ENCODE measurements at places on chromosomes 7 and 10.

- no peak for DNase-seq
Observed at GRCh38 chr10:88896372-88896993, 16.4 kb downstream of the STAMBPL1 start.

GRCh38 chr10:119602241-119603095, 5.7 kb upstream of the TIAL1 start:
- no peak for DNase-seq

DNA sequence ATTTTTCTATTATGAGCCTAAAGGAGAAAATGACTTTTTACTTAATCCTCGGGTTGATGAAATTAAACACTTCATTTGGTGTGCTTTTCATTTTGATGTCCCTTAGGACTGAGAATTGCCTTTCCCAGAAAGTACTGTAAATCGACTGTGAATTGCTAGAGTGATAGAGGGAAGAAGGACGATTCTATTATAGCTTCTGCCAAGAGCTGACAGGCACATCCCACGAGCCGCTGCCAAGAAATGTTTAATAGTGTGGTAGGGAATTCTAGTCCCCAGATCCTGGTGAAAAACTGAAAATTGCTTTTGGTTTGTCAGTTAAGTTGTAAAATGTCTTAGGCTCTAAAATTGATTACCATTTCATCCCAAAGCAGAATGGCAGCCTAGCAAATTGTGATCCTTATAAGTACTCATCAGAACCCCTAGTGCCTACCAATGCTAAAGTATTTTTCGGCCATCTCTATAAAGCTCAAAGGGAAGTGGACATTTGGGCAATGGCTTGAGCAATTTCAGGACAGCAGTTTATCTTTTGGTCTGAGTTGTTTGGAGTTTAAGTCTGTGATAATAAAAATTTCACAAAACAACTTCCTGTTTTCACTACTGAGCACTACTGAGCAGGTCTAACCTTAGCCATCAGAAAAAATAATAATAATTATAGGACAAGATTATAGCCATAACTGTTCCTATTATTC, 44.6 kb upstream of the HYCC1 start:
- no peak for DNase-seq

DNA sequence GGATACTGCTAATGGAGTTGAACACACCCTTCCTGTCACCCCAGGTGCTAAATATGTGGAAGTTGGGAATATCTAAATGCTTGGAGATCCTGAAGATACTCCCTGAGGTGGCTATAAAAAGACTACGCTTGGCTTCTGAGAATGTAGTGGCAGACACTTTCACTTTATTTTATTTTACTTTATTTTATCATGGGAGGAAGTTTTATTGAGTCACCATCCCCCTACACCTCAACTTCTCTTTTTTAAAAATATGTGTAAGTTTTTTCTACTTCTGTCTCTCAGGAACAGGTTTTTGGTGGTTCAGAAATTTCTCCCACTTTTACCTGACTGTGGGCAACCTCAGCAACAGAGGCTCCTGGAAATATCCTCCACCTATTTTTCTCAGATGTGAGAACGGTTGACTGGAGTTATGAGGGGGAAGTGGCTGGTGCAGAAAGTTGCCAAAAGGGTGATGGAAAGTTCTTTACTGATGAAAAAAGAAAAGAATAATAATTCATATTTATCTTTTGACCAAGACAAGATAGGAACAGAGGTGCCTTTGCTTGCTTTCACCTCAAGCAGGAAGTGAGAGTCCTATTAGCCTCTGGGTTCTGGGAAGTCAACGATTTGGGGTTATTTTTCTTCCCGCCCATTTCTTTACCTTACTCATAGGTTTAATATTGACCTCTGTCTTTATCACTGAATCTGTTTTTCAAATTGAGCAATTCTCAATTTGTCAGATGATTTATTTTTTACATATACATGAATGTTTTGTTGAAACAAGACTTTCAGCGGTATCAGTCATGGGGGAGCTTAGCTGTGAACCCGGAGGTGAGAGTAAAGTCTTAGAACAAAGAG, 103.6 kb downstream of the AHR start:
- DNase-seq = no peak

GRCh38 chr10:78467496-78468106, 433.9 kb downstream of the RPS24 start:
- DNase-seq = no peak

DNA sequence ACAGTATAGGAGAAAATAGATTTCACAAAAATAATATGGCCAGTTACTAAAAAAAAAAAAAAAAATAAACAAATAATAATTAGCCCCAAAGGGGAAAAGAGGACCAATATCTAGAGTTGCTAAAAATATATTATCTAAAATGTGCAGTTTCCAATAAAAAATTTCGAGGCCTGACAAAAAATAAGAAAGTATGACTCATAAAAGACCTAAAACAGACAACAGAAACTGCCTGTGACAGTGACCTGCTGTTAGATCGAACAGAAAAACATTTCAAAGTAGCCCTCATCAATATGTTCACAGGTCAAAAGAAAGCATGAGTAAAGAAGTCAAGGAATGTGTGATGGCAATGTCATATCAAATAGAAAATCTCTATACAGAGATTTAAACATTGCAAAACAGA, 11.8 kb upstream of the TSPAN12 start:
- no peak for DNase-seq

DNA sequence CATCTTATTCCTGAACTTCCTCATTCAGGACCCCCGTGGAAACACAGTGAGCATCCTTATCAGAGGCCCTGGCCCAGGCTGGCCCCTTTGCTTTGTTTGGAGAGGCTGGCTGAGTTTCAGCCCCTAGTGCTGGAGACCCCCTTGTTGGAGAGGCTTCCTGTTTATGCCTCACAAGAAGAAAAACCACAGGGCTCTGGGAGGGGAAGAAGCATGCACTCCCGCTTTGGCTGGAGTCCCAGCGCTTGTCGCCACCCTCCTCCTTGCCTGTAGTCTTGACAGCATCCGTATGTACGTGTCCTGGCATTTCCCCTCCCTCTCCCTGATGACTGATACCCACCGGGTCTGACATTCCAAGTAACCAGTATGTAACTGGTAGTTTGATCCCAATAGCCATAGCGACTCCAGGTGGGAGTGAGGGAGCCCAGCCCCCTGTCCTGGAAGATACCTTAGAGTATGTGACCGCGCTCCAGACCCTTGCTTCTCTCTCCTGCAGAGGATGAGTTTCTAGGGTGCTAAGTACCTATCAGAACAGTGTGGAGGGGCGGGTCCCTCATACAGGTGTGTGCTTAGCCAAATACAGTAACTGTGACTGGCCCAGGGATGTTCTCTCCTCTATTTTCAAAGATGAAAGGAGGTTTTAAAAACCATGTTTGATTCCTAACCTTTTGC, 6.9 kb upstream of the ATP6V0E2 start:
- DNase-seq = no peak

All from stimulated activated CD8-positive, alpha-beta memory T cell treated with anti-CD3 and anti-CD28 coated beads, Interleukin-12 subunit alpha, Interleukin-12 subunit beta, amount 100 ng/mL, for 1 hour (primary cell).